Posterior cingulate gyrus (tissue), 11 donors: ENCODE measurements at places on chromosomes 3 and 15.

GRCh38 chr3:25910997-25911396 is 121.1 kb downstream of the OXSM start:
- DNase-seq = peak; percentile 25

GRCh38 chr15:80789296-80789695 is 10.1 kb downstream of the CEMIP start:
- no peak for DNase-seq

DNA sequence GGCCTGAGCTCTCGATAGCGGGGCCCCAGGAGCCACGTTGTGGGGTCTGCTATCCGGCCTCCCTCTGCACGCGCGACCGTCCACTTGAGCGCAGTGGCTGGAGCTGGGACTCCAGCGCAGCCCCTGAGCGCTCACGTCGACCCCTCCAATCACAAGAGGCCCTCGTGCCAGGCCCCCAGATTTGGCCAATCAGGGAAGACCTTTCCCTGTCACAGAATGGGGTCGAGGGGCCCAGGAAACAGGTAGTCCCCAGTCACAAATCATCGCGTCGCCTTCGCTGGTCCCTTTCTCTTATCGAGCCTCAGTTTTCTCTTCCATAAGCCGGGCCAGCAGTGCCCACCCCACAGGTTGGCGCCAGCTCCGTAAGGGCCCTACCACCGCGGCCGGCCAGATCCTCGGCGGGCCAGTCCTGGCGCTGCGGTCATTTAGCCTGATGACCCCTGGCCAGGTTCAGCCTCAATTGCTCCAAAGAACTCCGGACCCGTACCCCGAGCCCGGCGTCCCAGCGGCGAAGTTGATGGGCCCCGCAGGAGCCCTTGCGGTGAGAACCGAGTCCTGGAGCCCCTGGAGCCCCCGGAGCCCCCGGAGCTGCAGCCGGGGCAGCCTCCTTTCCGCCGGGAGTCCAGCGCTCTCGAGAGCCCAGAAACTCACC is 435 bp downstream of the ALDH1L1 start:
- DNase-seq = no peak

DNA sequence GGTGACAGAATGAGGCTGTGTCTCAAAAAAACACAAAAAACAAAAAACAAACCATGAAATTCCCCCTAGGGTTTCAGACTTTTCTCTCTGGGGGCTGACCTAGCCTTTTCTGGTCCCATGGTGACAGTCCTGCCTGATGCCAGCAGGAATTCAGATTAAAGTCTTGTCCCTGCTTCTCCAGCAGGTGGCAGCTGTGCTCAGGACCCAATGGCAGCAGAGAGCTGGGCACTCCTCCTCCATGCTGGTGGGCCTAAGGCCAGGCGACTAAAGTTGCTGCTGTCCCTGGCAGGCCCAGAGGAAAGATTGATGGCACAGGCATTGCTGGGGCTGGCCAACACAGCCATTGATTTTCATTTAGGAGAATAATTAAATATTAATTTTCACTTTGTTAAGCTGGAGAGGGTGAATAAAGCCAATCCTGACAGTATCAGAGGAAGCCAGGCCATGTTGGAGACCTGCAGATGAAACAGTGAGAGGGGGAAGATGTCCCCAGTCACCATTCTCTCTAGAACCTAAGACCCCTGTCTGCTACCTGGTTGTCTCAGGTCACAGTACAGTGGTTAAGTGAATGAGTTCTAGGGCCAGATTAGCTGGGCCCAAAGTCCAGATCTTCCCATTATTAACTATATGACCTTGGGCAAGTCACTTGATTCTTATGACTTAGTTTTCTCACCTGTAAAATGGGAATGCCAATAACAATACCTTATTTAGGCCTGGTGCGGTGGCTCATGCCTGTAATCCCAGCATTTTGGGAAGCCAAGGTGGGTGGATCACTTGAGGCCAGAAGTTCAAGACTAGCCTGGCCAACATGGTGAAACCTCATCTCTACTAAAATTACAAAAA is 7.1 kb downstream of the CELF6 start:
- peak; percentile 38 for DNase-seq

GRCh38 chr3:170632780-170633179 is 46.9 kb upstream of the SLC7A14 start:
- no peak for DNase-seq

DNA sequence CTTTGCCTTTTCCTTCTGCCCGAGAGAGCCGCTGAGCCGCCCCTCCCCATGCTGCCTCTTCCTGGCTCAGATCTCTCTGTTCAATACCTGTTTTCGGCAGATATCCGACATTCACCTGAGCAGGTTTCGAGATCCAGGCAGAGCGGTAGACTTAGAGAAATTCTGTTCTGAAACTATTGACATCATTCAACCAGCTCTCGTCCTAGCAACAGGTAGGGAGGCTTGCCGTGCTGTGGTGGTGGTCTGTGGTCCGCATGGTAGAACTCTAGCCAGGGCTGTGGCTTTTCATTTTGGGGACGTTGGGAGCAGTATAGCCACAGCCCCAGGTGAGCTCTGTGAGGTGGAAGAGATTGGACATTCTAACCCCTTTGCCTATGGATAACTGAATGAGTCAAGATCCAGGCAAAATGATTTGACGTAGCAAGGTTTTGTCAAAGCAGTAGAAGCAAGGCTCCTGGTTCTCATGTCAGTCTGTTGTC is 810 bp downstream of the TMEM62 start:
- no peak for DNase-seq

GRCh38 chr3:126136428-126137220 is 43.8 kb downstream of the ALDH1L1 start:
- peak; percentile 44 for DNase-seq
